ENCODE measurements at places on chromosomes 5 and 9.

- H3K36me3 ChIP-seq, result peaks cover 26% of the 10 kb centered on the region
- no peak overlapping the region for H3K27ac ChIP-seq
- H3K4me1 ChIP-seq, result no peaks in the 10 kb centered on the region
- H3K4me3 ChIP-seq, result no peak overlapping the region
- H3K27me3 ChIP-seq, result no peaks in the 10 kb centered on the region
These were observed 117.4 kb downstream of the GPR21 start for GRCh38 chr9:123150708-123151503.

GRCh38 chr9:36940881-36941280 is 93.2 kb downstream of the PAX5 start:
- no peak overlapping the region for H3K27ac ChIP-seq
- no peak for DNase-seq
- H3K27me3 ChIP-seq, result no peaks in the 10 kb centered on the region

GRCh38 chr5:153352685-153353219 is 137.7 kb upstream of the GRIA1 start:
- H3K4me3 ChIP-seq, result no peak overlapping the region
- no peak for DNase-seq
- H3K36me3 ChIP-seq, result no peaks in the 10 kb centered on the region
- H3K4me1 ChIP-seq, result peaks cover 5% of the 10 kb centered on the region

DNA sequence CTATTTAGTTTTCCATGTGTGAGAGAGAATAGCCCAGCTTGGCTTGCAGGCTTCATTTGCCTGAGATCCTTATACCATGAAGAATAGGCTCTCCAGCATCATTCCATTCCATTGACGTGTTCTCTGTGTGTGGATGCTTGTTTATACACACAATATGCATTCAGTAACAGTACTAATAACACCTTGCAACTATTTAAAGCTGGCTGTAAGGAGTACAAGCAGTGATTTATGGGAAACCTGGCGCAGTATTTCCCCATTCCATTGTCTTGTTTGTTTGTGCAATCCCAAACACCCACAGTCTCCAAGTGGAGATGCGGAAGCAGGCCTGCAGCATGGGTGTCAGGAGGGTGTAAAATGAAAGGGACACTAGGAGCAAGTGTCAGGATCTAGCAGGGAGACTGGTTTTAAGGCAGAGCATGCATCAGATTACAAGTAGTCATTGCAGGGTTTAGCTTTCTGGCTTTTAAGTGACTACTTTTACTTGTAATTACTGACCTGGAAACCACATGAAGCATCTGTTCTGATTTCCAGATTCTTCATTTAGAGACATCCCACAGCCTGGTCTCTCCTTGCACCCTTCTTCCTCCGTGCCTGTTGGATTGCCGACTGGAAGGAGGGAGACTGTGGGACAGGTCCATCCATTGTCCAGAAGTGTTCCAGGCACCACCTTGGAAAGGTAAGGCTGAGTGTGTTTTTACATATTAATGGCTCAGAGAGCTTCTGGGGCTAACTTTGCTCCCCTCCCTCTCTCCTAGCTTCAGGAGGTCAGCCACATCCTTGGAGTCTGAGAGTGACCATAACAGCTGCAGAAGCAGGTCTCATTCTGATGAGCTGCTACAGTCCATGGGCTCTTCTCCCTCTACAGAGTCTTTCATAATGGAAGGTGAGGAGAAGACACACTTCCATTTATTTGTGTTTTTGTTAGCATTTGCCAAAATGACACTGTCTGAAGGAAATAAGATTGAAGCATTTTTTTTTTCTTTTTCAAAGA is 241.6 kb downstream of the ARHGEF28 start:
- no peaks in the 10 kb centered on the region for H3K27me3 ChIP-seq
- no peaks in the 10 kb centered on the region for H3K36me3 ChIP-seq
- DNase-seq, result no peak
- H3K4me1 ChIP-seq, result no peaks in the 10 kb centered on the region
- H3K4me3 ChIP-seq, result no peak overlapping the region
- no peak overlapping the region for H3K27ac ChIP-seq

DNA sequence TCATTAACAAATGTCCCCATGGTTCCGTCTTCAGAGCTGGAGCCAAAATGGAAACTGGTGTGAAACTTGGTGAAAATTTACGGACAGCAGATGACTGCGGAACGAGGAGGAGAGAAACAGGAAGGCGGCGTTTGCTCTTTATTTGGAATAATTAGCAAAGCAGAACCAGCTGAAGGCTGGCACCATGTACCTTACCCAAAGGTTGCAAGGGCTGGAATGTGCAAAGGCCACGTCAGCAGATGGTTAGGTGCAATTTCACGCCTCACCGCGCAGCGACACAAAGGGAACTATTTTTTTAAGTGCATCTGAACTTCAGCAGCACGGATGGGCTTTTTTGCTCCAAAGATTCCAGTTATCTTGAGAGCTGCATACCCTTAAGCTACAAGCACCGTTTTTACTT is 127.4 kb downstream of the COL23A1 start:
- no peaks in the 10 kb centered on the region for H3K36me3 ChIP-seq
- peaks cover 5% of the 10 kb centered on the region for H3K4me1 ChIP-seq
- no peaks in the 10 kb centered on the region for H3K27me3 ChIP-seq
- no peak overlapping the region for H3K27ac ChIP-seq
- no peak for DNase-seq
- no peak overlapping the region for H3K4me3 ChIP-seq

GRCh38 chr9:111095441-111095840 is 57.2 kb upstream of the LPAR1 start:
- no peak for DNase-seq
- H3K36me3 ChIP-seq, result no peaks in the 10 kb centered on the region
- no peaks in the 10 kb centered on the region for H3K27me3 ChIP-seq
- H3K27ac ChIP-seq, result no peak overlapping the region

- DNase-seq, result no peak
- no peaks in the 10 kb centered on the region for H3K27me3 ChIP-seq
- H3K36me3 ChIP-seq, result no peaks in the 10 kb centered on the region
- no peak overlapping the region for H3K27ac ChIP-seq
- no peaks in the 10 kb centered on the region for H3K4me1 ChIP-seq
These were observed 332.3 kb upstream of the IRX4 start for GRCh38 chr5:2214910-2215590.

DNA sequence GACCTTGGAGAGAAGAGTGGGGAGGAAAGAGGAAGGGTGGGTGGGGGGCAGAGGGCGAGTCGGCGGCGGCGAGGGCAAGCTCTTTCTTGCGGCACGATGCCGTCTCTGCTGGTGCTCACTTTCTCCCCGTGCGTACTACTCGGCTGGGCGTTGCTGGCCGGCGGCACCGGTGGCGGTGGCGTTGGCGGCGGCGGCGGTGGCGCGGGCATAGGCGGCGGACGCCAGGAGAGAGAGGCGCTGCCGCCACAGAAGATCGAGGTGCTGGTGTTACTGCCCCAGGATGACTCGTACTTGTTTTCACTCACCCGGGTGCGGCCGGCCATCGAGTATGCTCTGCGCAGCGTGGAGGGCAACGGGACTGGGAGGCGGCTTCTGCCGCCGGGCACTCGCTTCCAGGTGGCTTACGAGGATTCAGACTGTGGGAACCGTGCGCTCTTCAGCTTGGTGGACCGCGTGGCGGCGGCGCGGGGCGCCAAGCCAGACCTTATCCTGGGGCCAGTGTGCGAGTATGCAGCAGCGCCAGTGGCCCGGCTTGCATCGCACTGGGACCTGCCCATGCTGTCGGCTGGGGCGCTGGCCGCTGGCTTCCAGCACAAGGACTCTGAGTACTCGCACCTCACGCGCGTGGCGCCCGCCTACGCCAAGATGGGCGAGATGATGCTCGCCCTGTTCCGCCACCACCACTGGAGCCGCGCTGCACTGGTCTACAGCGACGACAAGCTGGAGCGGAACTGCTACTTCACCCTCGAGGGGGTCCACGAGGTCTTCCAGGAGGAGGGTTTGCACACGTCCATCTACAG is 760 bp downstream of the NPR3 start:
- H3K4me3 ChIP-seq, result peak overlapping the region; percentile 85
- peak; percentile 51 for DNase-seq
- H3K36me3 ChIP-seq, result no peaks in the 10 kb centered on the region
- H3K4me1 ChIP-seq, result no peaks in the 10 kb centered on the region

- H3K4me3 ChIP-seq, result peak overlapping the region; percentile 66
- H3K4me1 ChIP-seq, result peaks cover 2% of the 10 kb centered on the region
- H3K27ac ChIP-seq, result no peak overlapping the region
- H3K27me3 ChIP-seq, result no peaks in the 10 kb centered on the region
- DNase-seq, result no peak
These were observed 379 bp upstream of the TICAM2 start for GRCh38 chr5:115602591-115603125.

GRCh38 chr5:138694146-138694545 is 59.1 kb upstream of the CTNNA1 start:
- no peaks in the 10 kb centered on the region for H3K27me3 ChIP-seq
- no peak overlapping the region for H3K4me3 ChIP-seq
- no peaks in the 10 kb centered on the region for H3K4me1 ChIP-seq

DNA sequence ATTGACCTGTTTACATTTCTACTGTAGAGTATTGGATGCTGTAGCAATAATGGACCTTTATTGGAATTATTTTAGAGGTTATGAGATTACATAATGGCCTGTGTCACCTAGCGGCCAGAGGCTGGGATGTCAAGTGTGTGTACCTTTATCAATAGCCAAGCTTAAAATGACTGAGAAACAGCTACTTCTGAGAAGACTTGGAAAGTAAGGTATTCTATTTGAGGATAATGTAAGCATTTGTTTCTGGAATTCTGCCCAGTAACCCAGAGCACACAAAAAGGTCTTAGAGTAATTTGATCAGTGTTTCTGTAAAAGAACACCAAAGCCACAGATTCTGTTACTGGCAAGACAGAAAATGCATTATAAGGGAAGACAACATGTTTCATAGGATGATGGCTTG is 116.8 kb downstream of the MACIR start:
- H3K27me3 ChIP-seq, result no peaks in the 10 kb centered on the region
- no peaks in the 10 kb centered on the region for H3K36me3 ChIP-seq
- H3K4me3 ChIP-seq, result no peak overlapping the region
- H3K4me1 ChIP-seq, result no peaks in the 10 kb centered on the region
- H3K27ac ChIP-seq, result no peak overlapping the region

- no peaks in the 10 kb centered on the region for H3K27me3 ChIP-seq
- no peak overlapping the region for H3K27ac ChIP-seq
- DNase-seq, result no peak
- no peak overlapping the region for H3K4me3 ChIP-seq
These were observed 52.9 kb upstream of the PAPPA start for GRCh38 chr9:116100711-116101121.

DNA sequence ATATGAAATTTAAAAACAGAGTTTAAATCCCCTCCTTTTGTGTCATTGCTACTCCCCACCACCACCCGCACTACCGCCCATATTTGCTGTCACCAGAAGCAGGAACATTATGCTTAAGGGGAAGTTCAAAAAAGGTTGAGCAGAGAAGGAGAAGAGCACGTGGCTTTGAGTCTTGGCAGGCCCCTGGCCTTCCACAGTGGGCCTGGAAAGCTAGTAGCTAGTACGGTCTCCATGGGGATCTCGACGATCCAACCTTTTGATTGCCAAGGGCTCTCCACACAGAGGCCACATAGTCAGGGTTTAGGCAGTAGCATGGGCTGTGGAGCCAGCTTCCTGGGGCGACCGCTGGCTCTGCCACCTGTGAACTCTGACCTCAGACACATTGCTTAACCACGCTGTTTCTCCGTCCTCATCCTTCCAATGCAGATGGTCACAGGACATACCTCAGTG is 90.1 kb downstream of the GOLPH3 start:
- H3K4me1 ChIP-seq, result no peaks in the 10 kb centered on the region
- no peak overlapping the region for H3K27ac ChIP-seq
- no peak overlapping the region for H3K4me3 ChIP-seq
- no peak for DNase-seq
- H3K27me3 ChIP-seq, result no peaks in the 10 kb centered on the region

GRCh38 chr9:114845373-114845772 is 39.5 kb upstream of the TNFSF15 start:
- H3K36me3 ChIP-seq, result no peaks in the 10 kb centered on the region
- H3K4me3 ChIP-seq, result no peak overlapping the region
- DNase-seq, result no peak
- no peak overlapping the region for H3K27ac ChIP-seq

GRCh38 chr5:130137681-130138080 is 233.4 kb downstream of the CHSY3 start:
- no peaks in the 10 kb centered on the region for H3K27me3 ChIP-seq
- H3K27ac ChIP-seq, result no peak overlapping the region
- H3K4me1 ChIP-seq, result no peaks in the 10 kb centered on the region
- DNase-seq, result no peak
- H3K36me3 ChIP-seq, result no peaks in the 10 kb centered on the region

GRCh38 chr5:2277886-2278285 is 395.2 kb upstream of the IRX4 start:
- no peak overlapping the region for H3K27ac ChIP-seq
- H3K4me3 ChIP-seq, result no peak overlapping the region
- no peaks in the 10 kb centered on the region for H3K4me1 ChIP-seq
- no peak for DNase-seq
- H3K27me3 ChIP-seq, result no peaks in the 10 kb centered on the region

- H3K36me3 ChIP-seq, result peaks cover 31% of the 10 kb centered on the region
- DNase-seq, result no peak
- no peaks in the 10 kb centered on the region for H3K27me3 ChIP-seq
- no peak overlapping the region for H3K4me3 ChIP-seq
- no peaks in the 10 kb centered on the region for H3K4me1 ChIP-seq
These were observed 15.7 kb downstream of the MTRR start for GRCh38 chr5:7884491-7885267.
